AG04450 (cell line): ENCODE measurements at places on chromosomes 7 and 10.

DNA sequence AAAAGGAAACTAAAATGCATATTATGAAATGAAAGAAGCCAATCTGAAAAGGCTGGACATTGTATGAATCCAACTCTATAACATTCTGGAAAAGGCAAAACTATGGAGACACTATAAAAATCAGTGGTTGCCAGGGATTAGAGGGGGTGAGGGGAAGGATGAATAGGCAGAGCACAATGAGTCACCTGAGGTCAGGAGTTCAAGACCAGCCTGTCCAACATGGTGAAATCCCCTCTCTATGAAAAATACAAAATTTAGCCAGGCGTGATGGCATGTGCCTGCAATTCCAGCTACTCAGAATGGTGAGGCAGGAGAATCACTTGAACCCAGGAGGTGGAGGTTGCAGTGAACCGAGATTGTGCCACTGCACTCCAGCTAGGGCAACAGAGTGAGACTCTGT is 324.8 kb upstream of the PHYHIPL start:
- DNase-seq, result no peak

DNA sequence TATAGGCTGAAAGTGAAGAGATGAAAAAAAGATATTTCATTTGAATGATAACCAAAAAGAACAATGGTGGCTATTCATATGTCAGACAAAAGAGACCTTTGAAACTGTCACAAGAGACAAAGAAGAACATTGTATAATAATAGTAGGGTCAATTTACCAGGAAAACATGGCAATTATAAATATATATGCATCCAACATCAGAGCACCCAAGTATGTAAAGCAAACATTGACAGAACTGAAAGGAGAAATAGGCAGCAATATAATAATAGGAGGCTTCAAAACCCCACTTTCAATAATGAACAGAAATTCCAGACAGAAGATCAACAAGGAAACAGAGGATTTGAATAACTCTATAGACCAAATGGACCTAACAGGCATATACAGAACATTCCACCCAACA is 876.2 kb downstream of the GRID1 start:
- no peak for DNase-seq

- peak; percentile 45 for DNase-seq
Measured at GRCh38 chr10:30176182-30176581, 116.8 kb upstream of the JCAD start.

GRCh38 chr7:31261341-31261740 is 79.2 kb downstream of the NEUROD6 start:
- DNase-seq, result no peak

DNA sequence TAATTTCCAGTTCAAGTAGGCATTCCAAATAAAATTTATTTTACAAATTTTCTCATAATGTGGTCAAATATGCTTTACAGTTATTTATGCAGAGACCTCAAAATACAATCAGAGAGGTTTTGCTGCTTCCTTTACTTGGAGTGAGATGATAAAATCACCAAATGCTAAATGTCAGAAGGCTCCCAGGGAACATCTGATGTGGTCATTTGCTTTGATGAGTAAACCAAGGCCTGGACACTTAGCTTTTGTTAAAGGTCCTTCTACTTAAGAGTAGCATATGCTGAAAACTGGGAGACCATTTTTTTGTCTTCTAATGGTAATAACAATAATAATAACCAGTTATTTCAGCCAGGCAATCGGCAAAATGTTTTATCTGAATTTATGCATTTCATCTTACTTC is 60.6 kb upstream of the AKR1E2 start:
- no peak for DNase-seq

DNA sequence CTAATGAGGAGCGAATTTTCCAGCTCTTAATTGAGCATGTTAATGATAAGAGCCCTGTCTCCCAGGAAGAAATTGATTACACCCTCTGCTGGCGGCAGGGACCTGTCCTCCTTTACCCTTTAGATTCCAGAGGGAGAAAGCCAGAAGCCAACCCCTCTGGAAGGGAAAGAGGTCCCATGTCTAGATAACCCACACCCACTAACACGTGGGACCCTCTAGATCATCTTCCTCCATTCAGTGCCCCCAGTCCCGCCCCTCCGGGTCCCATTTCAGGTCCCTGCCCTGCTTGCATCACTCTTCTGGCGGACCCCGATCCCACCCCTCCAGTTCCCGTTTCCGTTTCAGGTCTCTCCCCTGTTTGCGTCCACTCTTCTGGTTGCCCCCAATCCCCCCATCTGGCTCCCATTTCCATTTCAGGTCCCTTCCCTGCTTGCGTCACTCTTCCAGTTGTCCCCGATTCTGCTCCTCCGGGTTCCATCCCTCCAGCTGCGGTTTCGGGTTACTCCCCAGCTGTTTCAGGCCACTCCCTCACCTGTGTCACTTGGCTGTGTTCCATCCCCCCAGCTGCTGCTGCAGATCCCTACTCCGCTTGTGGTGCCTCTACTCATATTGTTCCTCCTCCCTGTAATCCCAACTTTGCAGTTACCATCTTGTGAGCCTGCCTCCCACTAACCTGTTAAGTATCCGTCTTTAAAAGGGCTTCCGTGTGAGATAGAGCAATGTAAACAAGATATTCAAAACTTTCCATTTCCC is 202.4 kb downstream of the SH2D4B start:
- no peak for DNase-seq

- DNase-seq, result no peak
Measured at GRCh38 chr7:18140943-18141342, 113.3 kb upstream of the PRPS1L1 start.

- no peak for DNase-seq
Measured at GRCh38 chr10:51950371-51950995, 251.1 kb upstream of the CSTF2T start.

GRCh38 chr10:29228562-29228961 is 60.3 kb upstream of the LYZL1 start:
- no peak for DNase-seq

GRCh38 chr7:71408271-71408670 is 276.3 kb downstream of the GALNT17 start:
- DNase-seq, result no peak

GRCh38 chr10:127894146-127894545 is 1.4 kb upstream of the CLRN3 start:
- DNase-seq, result no peak

- no peak for DNase-seq
Measured at GRCh38 chr7:67301667-67302066, 305.0 kb downstream of the TYW1 start.

DNA sequence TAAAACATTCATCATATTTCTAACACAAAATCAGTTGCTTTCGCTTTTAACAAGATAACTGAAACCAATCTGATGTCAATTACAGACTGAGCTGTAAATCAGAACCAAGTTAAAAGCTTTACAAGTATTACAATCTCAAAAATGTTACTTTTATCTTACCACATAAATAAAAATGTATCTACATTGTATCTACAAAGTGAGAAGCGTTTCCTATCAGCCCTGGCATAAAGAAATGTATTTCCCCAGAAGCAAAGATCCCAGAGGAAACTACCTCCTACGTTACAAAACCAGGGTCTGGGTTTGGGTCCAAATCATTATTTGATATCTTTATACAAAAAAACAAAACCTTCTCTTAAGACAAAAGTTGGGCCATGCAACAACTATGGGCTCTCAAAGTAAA is 2.6 kb downstream of the SMURF1 start:
- DNase-seq, result no peak

DNA sequence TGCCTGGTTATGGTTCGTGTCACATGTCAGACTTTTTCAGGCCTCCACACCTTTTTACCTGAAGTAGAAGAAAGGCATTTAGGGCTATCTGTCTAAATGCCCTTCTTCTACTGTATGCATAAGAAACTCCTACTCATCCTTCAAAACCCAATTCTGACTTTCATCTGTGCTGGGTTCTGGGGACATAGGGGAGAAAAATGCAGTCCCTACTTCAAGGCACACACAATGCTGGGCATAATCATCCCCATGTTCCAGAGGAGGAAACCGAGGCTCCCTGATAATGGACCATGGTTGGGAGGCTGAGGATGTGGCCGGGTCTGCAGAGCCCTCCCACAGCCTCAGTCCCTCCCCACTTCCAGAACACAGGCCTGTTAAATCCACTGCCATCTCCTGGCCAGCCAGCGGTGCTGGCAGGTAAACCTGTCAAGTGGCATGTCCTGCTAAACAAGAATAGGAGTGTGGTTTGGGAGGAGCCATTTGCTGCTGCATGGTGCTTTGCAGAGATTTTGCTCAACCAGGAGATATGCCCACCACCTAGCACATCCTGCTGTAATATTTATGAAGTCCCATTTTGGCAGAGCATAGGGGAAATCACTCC is 32.0 kb downstream of the GRID1 start:
- DNase-seq, result no peak

GRCh38 chr10:103855424-103855823 is at the start of gene SH3PXD2A:
Gene SH3PXD2A (minus strand): TSS chr10:103855576. CDS start chr10:103855266, 310 bp downstream.
- DNase-seq, result no peak

DNA sequence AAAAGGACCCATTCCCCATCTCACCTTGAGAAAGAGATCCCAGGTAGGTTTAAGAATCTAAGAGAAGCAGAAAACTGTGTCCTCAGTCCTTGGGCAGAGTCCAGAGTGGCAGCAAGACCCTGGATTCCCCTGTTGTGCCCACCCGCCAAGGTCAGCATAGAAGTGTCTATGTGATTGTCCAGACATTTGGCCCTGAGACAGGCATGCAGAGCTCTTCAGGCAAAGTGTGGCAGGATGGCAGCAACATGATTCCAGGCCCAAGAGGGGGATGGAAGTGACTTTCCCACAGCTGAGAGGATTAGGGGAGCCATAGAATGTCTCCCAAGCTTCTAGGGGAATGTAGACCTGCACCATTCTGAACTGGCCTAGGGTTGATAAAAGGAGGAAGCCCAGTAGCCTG is 39.1 kb upstream of the OPALIN start:
- DNase-seq, result no peak

- no peak for DNase-seq
Measured at GRCh38 chr7:150569245-150569955, 2.2 kb downstream of the GIMAP4 start.

DNA sequence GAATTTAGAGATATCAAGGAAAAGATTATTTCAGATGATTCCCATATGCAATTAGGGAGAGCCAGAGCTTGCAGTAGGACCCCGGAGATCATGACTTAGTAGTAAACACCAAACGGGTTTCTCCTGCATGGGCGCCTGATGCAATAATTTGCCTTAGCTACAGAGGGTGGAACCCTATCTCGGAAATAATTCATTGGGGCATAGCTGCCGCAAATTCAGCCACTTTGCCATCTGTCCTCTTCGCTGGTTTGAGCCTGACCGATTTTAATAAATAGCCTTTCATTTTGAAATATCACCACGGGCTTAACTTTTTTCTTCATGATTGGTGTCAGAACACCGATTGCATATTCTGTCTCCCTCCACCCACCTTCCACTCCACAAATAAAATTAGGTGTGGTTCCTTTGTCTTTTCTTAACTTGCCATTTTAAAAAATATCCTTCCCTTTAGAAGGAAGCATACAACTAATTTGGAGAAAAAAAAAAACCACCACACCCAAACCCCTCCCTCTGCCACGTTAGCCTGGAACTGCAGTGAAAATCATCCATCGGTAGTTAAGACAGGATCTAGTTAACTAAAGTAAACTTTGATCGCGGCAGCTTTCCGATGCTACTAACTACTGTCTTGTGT is 1.4 kb downstream of the GARS1 start:
- no peak for DNase-seq

DNA sequence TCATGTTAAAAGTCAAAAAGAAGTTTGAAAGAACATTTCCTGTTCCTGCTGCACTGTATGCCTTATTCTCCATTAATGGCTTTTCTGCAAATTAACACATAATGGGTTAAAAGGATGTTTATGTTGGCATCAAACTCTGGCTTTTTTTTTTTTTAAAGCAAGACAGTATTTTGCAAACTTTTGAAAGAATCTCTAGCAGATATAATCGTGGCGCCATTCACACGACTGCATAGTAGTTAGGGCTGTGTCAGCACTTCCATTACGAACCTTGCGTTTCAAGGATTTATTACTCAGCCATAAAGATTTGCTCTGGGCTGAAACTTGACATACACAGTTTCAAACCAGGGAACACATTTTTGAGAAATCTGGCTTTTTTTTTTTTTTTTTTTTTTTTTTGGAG is 207.8 kb downstream of the DYNC1I1 start:
- DNase-seq, result no peak

DNA sequence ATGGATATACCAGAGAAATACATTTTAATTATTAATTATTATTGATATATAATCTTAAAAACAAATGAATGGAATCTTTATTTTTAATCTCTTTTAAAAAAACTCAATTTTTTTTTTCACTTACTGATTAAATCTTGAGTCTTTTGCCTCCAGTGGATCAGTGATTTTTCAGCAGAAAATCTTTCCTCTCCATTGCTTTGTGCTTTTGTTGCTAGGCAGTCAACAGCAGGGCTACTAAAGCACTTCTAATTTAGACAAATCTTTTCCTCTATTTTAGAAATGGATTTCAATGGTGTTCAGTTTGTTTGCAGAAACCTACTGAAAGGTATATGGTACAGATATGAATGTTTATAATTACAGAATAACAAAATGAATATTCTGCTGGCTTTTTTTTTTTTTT is 143.6 kb downstream of the ST7 start:
- DNase-seq, result no peak

- DNase-seq, result no peak
Measured at GRCh38 chr10:81928119-81928518, 53.1 kb downstream of the NRG3 start.

DNA sequence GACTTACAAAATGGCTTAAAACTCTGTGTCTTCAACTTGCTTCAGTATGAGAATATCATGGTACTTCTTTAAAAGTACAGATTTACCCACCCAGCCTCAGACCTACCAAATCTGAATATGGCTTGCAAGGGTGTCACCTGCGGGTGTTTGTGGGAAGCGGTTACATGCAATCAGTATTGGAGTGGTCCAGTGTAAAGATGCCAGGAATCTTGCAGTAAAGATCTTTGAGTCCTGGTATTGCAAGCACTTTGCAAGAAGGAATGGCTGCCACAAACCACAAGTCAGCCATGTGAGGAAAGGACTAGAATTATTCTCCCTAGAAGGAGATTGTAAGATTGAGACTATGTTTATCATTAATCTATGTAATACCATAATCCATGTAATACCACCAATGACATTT is 115.1 kb downstream of the PON1 start:
- no peak for DNase-seq

DNA sequence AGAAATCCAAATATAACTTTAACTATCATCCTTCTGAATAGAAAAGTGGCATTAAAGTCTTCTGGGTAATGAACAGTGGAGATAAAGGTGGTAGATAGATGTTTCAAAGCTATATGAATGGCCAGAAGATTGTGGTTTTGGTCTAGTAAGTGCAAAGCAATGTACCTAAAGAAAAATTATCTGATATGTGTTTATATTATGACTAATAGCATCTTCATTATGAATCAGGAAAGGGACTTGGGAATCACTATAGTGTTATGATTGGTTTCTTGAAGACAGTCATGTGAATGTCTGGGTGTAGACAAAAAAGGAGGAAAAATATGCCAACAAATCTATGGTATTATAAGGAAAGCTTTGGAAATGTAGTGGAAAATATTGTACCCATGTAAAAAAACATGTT is 3.0 kb downstream of the ZNF518A start:
- no peak for DNase-seq

- no peak for DNase-seq
Measured at GRCh38 chr10:31578181-31578852, 259.3 kb downstream of the ZEB1 start.

- peak; percentile 75 for DNase-seq
Measured at GRCh38 chr10:30671026-30671616, 41.6 kb upstream of the LYZL2 start.

- DNase-seq, result no peak
Measured at GRCh38 chr7:88771417-88771816, 11.9 kb downstream of the ZNF804B start.
